CD8-positive, alpha-beta T cell (primary cell): ENCODE measurements at places on chromosomes 5 and 9.

- DNase-seq = no peak
Measured at GRCh38 chr9:116819116-116819515, 132.0 kb downstream of the TRIM32 start.

DNA sequence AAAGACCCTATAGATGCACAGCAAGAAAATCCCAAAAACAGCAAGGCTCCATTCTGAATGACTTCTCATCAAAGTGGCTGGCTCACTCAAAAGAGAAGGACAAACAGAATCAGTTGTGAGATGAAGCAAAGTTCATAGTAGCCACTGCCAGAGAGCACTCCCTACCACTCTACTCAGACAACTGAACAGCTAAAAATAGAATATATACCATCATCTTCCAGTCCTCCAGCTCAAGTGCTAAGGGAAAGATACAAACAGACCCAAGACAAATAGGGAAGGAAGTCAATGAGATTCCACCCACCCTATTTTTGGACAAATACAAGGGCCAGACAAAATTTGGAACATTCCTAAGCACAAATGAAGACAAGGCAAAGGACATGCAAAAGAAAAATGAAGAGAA lies 20.6 kb downstream of the GNAQ start:
- no peak for DNase-seq

DNA sequence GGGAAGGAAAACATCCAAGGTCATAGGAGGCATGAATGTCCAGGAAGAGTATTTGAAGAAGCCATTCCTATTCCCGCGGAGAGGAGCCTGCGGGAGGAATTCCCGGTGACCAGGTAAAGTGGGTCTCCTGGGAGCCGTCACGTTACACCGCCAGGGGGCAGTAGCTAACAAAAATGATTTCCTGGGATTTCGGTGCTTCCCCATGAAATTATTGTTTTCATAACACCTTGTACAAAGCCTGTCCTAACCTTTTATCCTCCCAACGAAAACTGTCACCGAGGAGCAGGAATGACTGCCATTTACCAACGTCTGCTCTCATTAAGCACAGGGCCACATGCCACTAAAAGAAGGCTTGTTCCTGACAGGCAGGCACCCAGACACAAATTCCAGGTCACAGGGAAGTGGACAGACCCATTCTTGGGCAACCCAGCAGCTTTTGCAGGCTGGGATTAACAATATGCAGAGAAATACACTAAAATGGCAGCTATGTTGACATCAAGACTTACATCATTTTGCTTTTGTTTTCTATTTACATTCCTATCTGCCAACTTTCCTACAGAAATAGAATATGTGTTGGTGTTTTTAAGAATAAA lies 41.2 kb upstream of the CTSL start:
- DNase-seq = no peak

- DNase-seq = no peak
Measured at GRCh38 chr9:131982671-131983239, 96.9 kb downstream of the MED27 start.

DNA sequence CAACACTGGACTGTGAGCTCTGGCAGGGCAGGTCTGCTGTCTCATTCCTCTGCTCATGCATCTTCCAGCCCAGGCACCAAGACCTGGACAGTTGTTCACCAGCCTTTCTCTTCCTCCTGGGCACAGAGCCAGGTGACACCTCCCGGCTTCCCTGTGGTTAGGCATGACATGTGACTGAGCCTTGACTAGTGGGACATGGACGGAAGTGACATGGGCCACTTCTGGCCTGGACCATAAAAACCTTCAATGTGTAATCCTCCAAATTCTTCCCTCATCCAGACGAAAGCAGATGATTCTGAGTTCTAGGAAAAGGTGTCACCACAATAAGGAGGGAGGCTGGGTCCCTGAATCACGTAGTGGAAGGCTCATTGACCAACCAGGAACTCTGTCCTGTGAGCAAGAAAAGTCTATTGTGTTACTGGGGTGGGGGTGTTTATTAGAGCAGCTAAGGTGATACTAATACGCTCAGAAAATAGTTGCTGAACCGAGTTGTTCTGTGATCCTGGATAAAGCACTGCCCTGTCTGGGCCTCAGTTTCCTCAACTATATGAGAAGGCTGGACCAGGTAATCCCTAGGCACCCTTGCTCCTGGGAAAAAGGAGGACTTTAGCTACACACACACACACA lies 26.6 kb upstream of the CRB2 start:
- DNase-seq = no peak

- no peak for DNase-seq
Measured at GRCh38 chr9:20728493-20729220, 44.6 kb downstream of the FOCAD start.

- no peak for DNase-seq
Measured at GRCh38 chr5:59095480-59095879, 512.6 kb downstream of the RAB3C start.

- DNase-seq = no peak
Measured at GRCh38 chr9:104200456-104200994, 106.4 kb downstream of the SMC2 start.

- DNase-seq = no peak
Measured at GRCh38 chr9:137494104-137494544, 35.0 kb upstream of the NSMF start.

GRCh38 chr9:91245431-91246313 lies 116.0 kb downstream of the AUH start:
- no peak for DNase-seq

DNA sequence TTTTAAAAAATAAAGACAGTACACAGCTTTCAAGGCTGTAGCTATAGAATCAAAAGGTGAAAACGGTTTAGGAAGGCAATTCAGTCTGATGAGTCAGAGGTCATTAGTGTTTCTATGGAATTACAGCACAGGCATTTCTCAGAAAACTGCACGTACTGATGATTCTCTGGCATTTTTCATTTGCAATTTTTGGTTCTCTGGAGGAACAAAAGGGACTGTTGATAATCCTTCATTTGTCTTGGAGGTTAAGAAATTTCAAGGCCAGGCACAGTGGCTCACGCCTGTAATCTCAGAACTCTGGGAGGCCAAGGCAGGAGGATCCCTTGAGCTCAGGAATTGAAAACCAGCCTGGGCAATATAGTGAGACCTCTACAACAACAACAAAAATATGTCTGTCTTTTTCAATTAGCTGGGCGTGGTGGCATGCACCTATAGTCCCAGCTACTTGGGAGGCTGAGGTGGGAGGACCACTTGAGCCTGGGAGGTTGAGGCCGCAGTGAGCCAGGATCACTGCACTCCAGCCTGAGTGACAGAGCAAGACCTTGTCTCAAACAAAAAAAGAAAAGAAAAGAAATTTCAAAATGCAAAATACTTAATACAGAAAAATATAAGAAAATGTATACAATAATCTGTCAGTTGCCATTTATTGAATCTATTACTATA lies 27.3 kb downstream of the NR6A1 start:
- DNase-seq = no peak

GRCh38 chr5:51181208-51181894 lies 201.9 kb upstream of the ISL1 start:
- DNase-seq = no peak
